Activated CD4-positive, alpha-beta T cell treated with anti-CD3 and anti-CD28 coated beads for 36 hours (primary cell): ENCODE measurements at places on chromosomes 6 and 20. TPM values are rescaled to one million over a fixed set of nuclear protein-coding genes. Genes with fewer than 3 reads are reported as not detected.

Gene EFCAB8
- 0.40 TPM for total RNA-seq

Gene CLVS2
- total RNA-seq: not detected

Gene KHDRBS2
- total RNA-seq: not detected

Gene TNFRSF6B
- total RNA-seq: 1.7 TPM

Gene PHF1
- total RNA-seq: 28.2 TPM

Gene MMP24
- not detected for total RNA-seq

Gene CCR6
- total RNA-seq: 4.0 TPM

Gene TRIM10
- total RNA-seq: 0.16 TPM

Gene COL12A1
- 0.02 TPM for total RNA-seq

Gene OSTM1
- total RNA-seq: 5.5 TPM

Gene LY6G6D
- not detected for total RNA-seq

Gene EPB41L1
- total RNA-seq: 1.5 TPM

Gene LY6G6F
- total RNA-seq: not detected

Gene ANGPT4
- total RNA-seq: not detected

Gene FIG4
- 14.4 TPM for total RNA-seq
